ENCODE measurements at places on chromosomes 5 and 9. TPM values are rescaled to one million over a fixed set of nuclear protein-coding genes. Genes with fewer than 3 reads are reported as not detected.

GRCh38 chr5:56815658-56816545 is 553 bp downstream of the MAP3K1 start:
- DNase-seq = no peak

DNA sequence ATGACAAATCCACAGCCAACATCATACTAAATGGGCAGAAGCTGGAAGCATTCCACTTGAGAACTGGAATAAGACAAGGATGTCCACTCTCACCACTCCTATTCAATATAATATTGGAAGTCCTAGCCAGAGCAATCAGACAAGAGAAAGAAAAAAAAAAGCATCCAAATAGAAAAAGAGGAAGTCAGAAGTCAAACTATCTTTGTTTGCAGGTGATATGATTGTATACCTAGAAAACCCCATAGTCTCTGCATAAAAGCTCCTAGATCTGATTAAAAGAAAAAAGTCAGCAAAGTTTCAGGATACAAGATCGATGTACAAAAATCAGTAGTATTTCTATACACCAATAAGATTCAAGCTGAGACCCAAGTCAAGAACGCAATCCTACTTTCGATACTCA is 66.1 kb downstream of the OSMR start:
- DNase-seq = no peak

GRCh38 chr9:124782661-124783574 is 6.0 kb downstream of the OLFML2A start:
- no peak for DNase-seq

- DNase-seq = no peak
Observed at GRCh38 chr9:106697750-106698502, 165.0 kb upstream of the ZNF462 start.

- no peak for DNase-seq
Observed at GRCh38 chr5:5887833-5888232, 465.4 kb downstream of the ICE1 start.

DNA sequence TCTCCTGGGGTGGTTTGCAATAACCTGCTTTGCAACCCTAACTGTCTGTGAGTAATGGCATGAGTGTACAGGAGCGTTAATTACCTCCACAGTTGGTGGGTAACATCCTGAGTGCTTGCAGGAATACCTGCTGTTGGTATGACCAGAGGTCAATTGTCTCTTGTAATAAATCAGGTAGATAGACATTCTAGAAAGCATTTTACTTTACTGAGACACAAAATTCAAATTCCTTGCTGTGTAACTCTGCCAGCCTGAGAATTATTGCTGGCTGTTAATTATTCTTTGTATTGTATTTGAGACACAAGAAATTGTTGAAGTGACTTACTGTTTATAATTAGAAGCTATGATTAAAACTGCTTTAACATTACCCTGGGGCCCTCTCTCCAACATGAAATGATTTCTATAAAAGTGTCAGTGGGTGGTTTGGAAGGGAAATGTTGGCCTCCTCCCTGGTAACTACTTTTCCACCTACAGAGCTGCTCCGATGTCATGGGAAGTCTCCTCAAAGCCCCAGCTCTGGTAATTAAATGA is 150.8 kb upstream of the ADCY2 start:
- no peak for DNase-seq

GRCh38 chr5:173736923-173737412 is 120.5 kb upstream of the BOD1 start:
- DNase-seq = no peak

GRCh38 chr5:160324886-160325285 is 12.5 kb upstream of the CCNJL start:
- no peak for DNase-seq

The PITX1 gene
- total RNA-seq = 735 TPM

The PLK2 gene
- 146 TPM for total RNA-seq

The TEX48 gene
- total RNA-seq = not detected

The GRIN1 gene
- 0.38 TPM for total RNA-seq

The PCDHB14 gene
- 1.5 TPM for total RNA-seq

The DMRTA1 gene
- 3.6 TPM for total RNA-seq
